Fibroblast of skin of abdomen (primary cell): ENCODE measurements at places on chromosomes 6 and 20.
A peak's percentile ranks its signal among the peaks of the same experiment; 100 is the strongest.

DNA sequence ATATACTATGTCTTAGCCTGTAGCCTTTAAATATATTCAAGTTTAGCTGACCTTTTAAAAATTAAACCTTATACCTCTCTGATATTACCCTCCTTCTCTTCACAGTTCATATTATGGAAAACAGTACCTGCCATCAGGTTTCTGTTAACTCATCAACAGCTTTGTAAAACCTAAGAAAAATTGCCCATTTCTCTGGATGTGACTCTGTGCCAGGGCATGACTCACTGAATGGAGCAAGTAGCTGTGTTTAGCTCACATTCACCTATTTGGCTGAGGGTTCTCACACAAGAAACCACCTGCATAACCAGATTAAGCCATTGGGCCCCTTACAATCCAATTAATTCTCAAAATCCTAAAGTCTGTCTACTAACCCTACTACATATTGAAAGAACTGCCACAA is 678.8 kb upstream of the MARCKS start:
- DNase-seq = no peak

GRCh38 chr6:79631693-79632172 is 604 bp downstream of the SH3BGRL2 start:
- no peak for DNase-seq

- DNase-seq = no peak
Measured at GRCh38 chr6:49325891-49326290, 137.2 kb downstream of the MMUT start.

GRCh38 chr20:43925215-43925614 is 10.6 kb downstream of the TOX2 start:
- DNase-seq = no peak

DNA sequence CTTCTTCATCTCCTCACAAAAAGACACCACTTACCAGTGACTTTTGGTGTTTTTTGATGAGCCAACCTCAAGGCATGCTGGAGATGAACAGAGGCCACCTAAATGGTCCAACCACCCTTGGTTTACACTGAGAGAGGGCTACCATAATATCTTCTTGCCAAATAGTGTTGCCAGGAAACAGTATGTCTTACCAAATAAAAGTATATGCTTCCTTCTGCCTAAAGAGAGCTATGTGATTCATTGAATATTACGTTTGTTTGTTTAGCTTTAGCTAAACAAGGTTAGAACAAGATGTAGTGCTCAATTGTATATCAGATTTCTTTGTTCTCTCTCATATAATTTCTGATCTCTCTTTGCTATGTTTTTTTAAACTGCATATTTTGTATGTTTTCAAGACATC is 40.6 kb upstream of the BMP6 start:
- no peak for DNase-seq

GRCh38 chr6:148261470-148261869 is 81.2 kb upstream of the SASH1 start:
- no peak for DNase-seq

- no peak for DNase-seq
Measured at GRCh38 chr6:37033255-37033654, 27.8 kb downstream of the FGD2 start.

- peak; percentile 91 for DNase-seq
Measured at GRCh38 chr20:53656293-53657202, 62.9 kb upstream of the ZNF217 start.

GRCh38 chr6:2190661-2191389 is 54.6 kb downstream of the GMDS start:
- DNase-seq = no peak

- DNase-seq = peak; percentile 33
Measured at GRCh38 chr20:16785226-16785625, 37.1 kb downstream of the OTOR start.

- peak; percentile 52 for DNase-seq
Measured at GRCh38 chr6:5398530-5398929, 137.2 kb downstream of the FARS2 start.

- no peak for DNase-seq
Measured at GRCh38 chr6:3232017-3232945, 4.8 kb upstream of the TUBB2B start.

DNA sequence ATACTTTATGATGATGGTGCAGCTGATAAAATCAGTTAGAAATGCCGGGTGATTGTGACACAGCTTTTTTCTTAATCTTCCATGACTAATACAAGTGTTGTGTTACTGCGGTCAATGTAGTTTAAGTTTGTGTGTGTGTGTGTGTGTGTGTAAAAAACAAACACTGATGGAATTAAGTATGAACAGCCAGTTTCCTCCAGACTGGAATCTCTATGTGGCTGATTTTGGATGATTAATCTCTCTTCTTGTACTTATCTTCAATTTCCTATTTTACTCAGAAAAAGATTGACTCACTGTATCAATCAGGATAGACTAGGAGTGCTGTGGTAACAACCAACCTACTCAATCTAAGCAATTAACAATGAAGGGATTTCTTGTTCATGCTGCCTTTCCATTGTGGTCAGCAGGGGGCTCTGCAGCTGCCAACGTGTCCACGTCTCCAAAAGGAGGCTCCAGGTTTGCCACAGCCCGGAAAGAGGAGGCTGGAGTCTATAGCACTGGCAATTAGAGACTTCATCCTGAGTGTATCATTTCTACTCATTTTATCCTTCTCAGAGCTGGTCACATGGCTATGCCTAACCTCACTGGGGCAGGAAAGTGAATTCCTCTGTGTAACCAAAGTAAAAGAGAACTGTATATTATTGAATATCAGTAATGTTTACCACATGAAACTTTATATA is 107.7 kb downstream of the CD109 start:
- peak; percentile 96 for DNase-seq

DNA sequence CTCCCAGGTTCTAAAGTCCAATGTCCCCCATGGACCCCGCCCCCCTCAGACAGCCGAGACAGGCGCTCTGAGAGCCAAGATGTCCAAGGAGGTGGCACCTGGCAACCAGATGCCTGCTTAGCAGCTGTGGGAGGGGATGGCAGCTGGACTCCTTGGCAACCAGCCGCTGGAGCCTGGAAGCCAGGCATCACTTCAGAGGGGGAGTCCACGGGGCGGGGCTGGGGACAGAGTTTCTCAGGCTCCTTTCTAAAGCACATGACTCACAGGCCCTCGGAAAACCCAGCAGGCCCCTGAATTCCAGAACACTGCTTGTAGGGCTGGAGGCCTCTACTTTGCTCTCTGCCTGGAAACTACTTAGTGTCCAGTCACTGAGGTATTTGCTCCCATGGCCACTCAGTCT is 51.5 kb downstream of the PREX1 start:
- DNase-seq = peak; percentile 87

DNA sequence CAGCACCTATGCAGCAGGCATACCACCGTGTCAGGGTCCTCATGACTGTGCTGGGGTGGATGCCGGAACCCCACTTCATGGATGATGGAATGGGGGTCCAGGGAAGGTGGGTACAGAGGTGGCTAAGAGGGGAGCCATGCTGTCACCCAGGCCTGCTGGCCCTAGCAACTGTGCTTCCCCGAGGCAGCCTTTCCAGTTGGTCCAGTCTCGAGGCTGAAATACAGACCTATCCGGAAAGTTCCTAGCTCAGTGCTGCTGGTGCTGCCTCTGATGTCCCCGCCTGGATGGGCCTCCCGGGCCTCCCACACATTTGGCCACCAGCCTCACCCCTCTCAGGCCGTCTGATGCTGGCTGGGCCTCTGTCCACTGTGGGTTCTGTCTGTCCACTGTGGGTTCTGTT is 17.4 kb downstream of the SIRPA start:
- DNase-seq = no peak

- DNase-seq = no peak
Measured at GRCh38 chr6:151043944-151044343, 178.4 kb downstream of the MTHFD1L start.

GRCh38 chr6:45836984-45837383 is 178.7 kb downstream of the CLIC5 start:
- no peak for DNase-seq

DNA sequence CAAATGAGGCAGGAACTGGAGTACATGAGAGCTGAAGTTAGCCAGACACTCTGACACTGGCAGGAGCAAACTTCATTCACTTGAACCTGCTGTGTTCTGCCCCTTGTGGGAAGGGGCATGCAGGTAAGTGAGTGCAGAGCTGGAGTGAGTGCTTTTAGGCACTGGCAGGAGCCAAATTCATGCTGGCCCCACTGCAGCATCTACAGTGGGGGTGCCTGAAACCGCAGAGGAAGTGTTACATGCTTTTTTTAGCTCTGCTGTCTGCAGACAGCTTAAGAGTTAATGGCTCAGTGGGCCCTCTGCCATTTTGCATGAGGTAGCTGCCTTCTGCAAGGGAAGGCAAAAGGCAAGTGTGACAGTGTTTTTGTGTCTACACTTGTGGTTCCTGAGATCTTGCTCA is 167.9 kb upstream of the SYNCRIP start:
- DNase-seq = no peak

GRCh38 chr6:35264550-35265274 is 5.2 kb downstream of the ZNF76 start:
- DNase-seq = no peak

GRCh38 chr6:140480852-140481251 is 1106.4 kb upstream of the CITED2 start:
- DNase-seq = peak; percentile 72
